NCI-H1930 (cell line): ENCODE measurements at places on chromosomes 12 and 14.

- DNase-seq = no peak
Measured at GRCh38 chr14:70643967-70644366, 2.3 kb downstream of the TTC9 start.

GRCh38 chr12:25377469-25378177, 126.9 kb upstream of the KRAS start:
- no peak for DNase-seq

DNA sequence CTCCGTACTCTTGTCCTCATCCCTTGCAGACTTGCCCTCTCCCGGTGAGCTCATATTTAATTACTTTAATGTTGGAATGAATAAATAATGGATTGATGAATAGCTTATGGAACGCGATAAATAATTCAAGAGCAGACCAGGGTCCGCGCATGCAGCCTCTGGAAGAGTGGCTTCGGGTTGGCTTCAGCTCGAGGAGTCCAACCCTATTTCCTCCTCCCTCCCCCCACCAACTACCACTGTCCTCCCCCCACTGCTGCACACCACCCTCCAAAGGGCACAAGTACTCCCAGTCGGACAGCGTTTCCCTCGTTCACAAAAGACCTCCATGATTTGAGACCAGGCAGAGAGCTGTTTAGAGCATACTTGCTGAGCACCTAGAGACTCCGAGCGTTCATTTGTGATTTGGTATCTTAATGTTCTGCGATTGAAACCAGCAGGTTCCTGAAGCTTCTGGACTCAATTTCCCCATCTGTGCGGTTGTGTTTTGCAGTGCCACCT, 647 bp upstream of the SIX1 start:
- no peak for DNase-seq

GRCh38 chr12:78406828-78407227, 457.7 kb upstream of the SYT1 start:
- DNase-seq = no peak

DNA sequence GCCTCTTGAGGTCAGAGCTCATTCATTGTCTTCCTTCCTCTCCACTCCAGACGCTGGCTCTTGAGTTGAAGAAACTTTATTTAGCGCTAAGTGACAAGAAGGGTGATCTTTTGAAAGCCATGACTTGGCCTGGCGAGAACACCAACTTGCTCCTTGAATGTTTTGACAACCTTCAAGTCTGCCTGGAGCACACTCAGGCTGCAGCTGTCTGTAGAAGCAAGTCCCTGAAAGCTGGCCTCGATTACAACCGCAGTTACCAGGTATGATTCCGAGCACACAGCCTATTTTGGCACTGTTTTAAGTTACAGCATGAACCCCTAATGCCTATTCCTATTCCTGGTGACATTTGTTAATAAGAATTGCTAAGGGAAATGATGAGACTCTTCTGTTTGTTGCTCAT, 167.6 kb downstream of the ESR2 start:
- no peak for DNase-seq

GRCh38 chr14:69650948-69651369, 39.6 kb downstream of the SUSD6 start:
- no peak for DNase-seq

DNA sequence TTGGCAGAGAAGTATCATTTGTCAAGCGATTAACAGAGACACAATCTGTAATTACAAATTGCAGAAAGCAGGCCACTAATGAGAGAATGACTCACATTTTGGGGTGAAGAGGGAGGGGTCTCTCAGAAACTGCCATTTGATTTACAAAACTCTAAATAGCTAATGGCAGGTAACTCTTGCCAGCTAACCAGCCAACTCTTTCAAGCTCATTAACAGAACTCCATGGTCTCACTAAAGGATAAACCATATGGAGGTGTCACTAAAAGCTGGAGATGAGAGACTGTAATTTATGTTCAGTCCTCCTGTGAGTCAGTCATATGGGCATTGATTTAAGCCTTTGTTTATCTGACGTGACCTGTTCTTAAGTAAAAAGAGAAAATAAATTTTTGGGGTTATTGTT, 336.4 kb downstream of the FOXG1 start:
- DNase-seq = no peak

DNA sequence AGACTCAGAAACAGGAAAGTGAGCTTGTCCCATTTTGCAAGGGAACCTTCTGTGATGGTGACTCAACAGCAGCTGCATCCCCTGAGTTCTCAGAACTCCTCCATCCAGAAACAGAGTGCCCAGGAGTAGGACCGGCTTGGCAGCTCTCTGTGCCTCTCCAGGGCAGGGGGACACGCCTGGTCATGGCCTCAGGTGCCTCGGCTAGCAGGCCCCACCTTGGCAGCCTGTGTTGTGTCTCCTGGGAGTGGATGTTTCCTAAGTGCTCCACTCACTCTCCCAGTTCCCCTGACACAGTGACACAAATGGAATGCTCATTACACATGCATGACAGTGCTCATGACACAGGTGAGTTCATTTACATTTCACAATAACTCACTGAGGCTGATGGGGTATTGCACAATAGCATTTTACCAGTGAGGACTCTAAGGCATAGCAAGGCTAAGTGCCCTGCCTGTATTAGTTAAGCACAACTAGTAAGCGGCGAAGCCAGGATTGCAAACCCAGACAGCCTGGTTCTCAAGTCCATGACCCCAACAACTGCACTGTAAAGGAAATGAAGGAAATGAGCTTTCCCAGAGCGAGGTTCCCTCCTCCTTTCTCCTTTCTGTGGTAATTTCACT, 47.4 kb downstream of the CALM1 start:
- DNase-seq = no peak

- peak; percentile 78 for DNase-seq
Measured at GRCh38 chr12:57175428-57176138, 28.2 kb upstream of the LRP1-AS start.

GRCh38 chr12:62270384-62270783, 10.2 kb downstream of the USP15 start:
- DNase-seq = no peak
